ENCODE measurements at places on chromosomes 11 and 22. TPM values are rescaled to one million over a fixed set of nuclear protein-coding genes. Genes with fewer than 3 reads are reported as not detected.

DNA sequence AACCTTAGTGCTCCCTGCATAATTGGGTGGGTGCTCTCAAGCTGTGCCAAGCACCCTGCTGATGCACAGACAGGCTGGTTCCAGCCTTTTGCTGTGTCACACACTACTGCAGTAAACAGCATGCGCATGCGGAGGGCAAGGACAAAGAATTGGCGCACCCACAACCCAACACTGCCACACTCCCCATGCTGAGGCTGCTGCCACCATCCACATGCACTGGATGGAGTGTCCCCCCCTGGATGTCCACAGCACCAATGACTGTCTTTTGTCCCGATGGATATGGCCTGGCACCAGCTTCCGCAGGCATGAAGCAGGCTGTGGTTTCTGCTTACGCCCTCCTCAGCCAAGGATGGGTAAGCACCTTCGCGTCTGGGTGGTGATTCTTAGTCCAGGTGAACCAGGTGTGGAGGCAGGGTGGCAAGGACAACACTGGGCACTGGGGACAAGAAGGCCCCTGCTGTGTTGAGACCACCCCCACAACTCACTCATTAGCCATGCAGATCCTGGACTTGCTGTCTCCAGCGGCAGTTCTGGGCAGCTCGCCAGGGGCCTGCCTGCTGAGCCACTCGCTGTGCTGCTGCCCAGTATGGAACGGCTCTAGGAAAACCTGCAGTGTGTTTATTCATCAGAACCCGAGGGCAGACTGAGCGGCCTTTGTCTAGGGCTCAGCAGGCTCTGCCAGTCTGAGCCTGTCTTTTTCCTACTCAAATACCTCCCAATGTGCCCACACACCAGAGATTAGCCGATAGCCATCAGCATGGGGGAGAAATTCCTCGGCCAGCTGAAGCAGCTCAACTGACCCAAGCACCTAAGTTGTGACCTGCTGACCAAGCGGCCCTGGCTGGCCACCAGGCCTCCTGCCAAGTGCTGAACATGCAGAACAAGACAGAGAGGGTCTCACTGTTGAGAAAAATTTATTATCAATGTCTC, 8.2 kb upstream of the NAP1L4 start:
- DNase-seq, result peak; percentile 86

DNA sequence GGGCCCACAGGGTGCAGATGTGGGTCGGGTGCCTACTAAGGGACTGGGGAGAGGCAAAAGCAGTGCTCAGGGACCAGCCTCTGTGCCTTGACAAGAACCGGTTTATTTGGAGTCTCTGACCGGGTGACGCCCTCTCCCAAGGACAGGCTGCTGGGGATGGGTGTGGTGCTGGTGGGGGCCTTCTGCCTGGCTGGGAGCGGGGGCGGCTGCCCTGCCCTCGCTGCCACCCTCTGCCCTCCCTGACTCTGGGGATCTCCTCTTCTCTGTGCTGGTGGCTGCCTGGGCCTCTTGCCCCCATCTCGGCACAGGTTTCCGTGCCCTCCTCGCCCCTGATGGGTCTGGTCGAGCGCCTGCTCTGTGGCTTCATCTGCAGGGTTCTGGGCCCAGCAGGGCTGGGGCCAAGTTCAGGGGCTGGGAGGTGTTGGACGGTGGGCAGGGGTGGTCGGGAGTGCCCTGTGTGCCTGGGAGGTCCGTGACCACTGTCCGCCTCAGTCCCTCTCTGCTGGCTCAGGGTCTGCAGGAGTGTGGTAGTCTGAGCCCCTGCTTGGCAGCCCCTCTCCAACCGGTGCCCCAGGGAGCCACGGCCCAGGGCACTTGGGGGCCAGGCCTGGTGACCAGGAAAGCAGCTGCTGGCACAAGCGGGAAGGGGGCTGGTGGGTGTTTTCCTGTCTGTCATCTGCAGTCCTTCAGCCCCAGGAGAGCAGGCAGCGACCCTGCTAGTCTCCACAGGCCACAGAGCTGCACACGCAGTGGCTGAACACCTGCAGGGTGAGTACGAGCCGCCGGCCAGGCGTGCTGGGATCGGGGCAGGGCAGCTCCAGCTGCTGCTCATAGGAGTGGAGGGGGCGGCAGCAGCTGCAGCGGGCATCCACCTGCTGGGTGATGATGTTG, 23.5 kb downstream of the MUC6 start:
- DNase-seq, result no peak

DNA sequence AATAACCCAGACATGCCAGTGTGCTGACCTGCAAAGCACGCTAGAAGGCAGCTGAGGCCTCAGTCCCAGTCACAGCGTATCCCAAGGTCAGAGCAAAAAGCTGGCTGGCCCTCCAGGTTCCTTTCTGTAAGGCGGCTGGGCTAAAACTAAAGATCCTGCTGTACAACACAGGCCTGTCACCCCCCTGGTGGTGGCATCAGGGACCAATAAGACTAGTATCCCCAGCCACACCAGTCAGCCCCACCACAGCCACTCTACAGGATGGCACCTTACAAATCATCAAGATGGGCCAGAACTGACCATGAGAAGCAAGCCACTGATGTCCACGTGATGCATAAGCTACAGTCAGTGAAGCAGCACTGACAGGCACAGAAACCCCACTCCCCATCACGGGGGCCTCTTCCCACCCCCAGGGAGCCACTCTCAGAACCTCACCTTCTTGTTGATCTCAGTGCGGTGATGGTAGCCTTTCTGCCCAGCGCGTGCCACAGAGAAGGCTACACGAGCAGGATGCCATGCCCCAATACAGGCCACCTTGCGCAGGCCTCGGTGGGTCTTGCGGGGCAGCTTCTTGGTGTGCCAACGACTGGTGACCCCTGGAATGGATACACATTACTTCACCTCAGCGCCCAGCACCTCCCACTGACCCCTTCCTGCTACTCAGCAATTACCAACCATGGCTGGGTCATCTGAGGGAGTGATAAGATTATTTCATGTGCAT, 5.0 kb downstream of the RPL3 start:
- DNase-seq, result no peak

Gene ADM
- total RNA-seq, result 92.4 TPM

GRCh38 chr11:118068206-118068944, 8.5 kb upstream of the TMPRSS4 start:
- no peak for DNase-seq

Gene JHY
- total RNA-seq, result 13.3 TPM

- no peak for DNase-seq
Observed at GRCh38 chr11:77677138-77677537, 39.5 kb upstream of the CLNS1A start.

GRCh38 chr11:82631722-82632630, 101.7 kb downstream of the FAM181B start:
- DNase-seq, result no peak

Gene LINC01488
- not detected for total RNA-seq

- DNase-seq, result no peak
Observed at GRCh38 chr22:43144949-43145348, 1.8 kb upstream of the MCAT start.

Gene SYCE3
- not detected for total RNA-seq

GRCh38 chr11:120668537-120668936, 157.0 kb downstream of the GRIK4 start:
- DNase-seq, result no peak

DNA sequence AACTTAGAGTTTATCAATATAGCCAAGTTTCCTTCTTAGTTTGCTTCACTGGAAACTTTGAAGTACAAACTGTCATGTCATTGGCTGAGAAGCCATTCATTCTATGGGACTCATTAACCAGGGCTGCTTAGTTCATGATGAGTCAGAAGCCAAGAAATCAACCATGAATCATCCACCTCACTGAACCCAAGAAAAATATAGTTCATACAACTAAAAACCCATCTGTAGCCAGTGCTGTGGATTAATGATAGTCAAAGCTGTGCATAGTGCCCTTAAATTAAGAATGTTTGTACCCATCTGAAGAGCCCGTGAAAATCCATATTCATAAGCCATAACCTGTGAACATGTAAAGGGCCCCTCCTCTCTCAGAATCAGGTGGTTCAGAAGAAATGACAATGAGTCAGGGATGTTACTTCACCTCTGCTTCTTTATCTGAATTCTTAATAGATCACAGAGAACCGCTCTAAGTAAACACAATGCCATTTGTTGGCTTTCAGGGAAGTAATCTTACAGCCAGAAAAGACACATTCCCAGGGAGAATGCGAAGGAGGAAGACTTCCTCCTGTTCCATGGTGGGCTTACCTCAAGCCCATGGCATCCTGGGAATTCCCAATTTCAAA, 25.4 kb downstream of the MMP20 start:
- DNase-seq, result no peak

Gene NLRP14
- 0.53 TPM for total RNA-seq

Gene FIBIN
- 54.1 TPM for total RNA-seq

DNA sequence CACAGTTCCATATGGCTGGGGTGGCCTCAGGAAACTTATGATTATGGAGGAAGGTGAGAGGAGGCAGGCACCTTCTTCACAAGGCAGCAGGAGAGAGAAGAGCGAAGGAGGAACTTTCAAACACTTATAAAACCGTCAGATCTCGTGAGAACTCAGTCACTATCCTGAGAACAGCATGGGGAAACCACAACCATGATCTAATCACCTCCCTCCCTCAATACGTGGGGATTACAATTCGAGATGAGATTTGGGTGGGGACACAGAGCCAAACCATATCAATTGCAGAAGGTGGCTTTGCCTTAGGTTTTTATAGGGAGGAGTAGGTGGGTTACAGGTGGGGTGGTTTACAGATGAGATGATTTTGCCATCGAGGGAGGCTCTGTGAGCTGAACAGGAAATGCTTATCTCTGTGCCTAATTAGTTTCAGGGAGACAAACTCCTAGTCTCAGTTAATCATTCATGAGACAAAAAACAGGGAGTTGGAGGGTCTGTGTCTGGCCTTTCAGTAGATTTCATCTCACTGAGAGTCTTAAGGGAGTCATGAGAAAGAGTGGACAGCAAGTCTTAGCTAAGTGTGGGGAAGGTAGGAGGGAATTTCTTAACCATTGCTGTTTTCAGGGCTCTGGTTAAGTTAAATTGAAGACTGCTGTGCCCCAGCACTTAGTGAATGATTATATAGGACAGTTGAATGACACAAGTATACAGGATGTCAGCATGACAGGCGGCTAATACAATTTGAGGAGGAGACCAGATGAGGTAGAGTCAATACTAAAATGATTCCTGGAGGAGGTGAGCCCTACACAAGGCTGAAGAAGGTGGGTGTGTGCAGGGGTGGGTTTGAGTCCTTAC, 47.7 kb downstream of the CWC15 start:
- no peak for DNase-seq

Gene MYEOV
- total RNA-seq, result 1.2 TPM

GRCh38 chr11:122743097-122743741, 87.7 kb downstream of the UBASH3B start:
- DNase-seq, result no peak

Gene ATM
- 140 TPM for total RNA-seq

DNA sequence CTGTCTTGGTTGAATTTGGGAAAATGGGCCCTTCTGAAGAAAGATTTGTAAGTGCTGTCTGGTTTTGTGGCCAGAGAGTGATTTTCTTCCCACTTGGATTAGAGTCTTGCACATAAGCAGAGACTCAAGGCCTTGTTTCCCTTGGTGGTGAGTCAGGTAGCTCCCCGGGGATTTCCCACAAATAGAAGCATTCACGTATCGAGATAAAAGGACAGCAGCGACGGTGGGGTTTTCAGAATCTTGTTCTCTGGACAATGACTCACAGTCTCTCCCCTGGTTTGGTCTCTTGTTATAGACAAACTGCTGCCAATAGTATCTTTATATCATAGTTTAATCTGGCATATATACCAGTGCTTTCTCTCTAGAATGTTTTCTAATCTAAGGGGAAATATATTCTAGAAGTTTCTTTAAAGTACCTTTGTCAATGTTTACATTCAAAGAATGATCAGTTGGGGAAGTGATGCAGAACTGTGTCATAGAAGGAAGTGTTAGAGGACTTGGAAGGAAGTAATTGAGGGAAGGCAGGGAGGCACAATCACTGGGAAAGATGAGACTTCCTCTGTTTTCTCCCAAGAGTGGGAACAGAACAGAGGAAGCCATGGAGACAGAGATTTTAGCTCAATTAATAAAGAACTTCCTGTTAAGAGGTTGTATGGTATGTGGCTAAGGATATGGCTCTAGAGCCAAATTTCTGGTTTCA, 18.1 kb downstream of the POLA2 start:
- DNase-seq, result no peak

DNA sequence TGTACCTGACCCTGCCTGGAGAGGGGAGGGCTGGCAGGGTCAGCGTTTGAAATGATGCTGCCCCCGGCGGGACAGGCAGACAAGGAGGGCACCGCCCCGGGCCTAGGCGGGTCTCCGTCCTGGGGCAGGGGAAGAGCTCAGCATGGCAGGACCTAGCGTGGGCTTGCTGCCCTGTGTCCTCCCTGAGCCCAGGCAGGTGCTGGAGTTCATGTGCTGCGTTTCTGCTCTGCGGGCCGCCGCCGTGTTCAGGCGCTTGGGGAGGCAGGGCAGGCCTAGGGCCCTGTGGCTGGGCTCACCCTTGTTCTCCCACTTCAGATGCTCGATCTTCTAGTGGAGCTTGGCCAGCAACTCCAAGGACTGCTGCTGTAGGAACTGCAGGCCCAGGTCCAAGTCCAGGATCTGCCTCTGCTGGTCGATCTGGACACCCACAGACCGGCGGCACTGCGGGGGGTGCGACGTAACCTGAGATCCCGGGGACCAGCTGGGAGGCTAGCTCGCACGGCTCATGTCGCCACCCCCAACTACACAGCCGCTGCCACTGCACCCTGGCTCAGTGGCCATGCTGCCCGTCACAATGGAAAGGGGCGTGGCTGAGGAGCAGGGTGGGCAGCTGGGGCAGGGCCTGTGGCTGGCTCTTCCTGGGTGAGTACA, 84.4 kb downstream of the MED15 start:
- DNase-seq, result no peak

DNA sequence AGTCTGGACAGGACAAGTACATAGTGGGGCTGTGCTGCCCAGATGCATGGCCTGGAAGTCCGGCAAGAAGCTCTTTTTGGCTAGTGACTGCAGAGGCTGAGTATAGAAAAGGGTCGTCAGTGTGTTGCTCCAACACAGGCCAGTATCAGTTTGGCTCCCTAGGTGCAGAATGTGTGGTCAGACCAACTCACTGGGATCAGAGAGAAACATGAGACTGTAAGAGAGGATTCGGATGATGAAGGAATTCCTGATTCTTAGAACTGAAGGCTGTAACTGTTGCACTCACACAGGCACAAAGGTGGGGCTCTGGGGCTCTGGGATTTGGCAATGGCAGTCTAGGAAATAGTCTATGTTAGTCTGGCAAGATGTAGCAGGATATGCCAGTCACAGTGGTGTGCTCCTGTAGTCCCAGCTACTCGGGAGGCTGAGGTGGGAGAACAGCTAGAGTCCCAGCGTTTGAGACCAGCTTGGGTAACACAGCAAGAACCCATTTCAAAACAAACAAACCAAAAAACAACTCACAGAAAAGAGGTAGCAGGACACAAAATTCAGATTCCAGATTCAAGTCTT, 11.1 kb upstream of the UPB1 start:
- DNase-seq, result no peak

DNA sequence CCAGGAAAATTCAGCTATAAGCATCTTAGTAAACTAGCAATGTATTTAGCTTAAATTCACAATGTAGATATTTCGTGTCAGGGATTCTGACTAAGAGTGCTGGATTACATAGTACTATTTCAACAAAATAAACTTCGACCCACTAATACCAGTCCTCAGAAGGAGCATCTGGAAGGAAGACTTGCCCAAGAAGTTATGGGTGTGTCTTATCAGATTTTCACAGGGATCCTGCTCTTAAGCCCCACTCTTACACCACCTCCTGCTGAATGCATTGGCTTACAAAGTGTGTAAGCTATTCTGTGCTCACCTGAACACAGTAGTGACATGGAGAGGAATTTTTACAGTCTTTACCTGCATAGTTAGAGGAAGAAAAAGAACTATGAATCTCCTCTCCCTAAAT, 35.4 kb upstream of the ANO5 start:
- no peak for DNase-seq

Gene TRIM6
- 3.3 TPM for total RNA-seq

Gene CARD16
- total RNA-seq, result 40.4 TPM

- no peak for DNase-seq
Observed at GRCh38 chr11:116693593-116694348, 79.0 kb downstream of the BUD13 start.

All from sciatic nerve (tissue), 2 donors.